ENCODE measurements at places on chromosomes 13 and 19.

DNA sequence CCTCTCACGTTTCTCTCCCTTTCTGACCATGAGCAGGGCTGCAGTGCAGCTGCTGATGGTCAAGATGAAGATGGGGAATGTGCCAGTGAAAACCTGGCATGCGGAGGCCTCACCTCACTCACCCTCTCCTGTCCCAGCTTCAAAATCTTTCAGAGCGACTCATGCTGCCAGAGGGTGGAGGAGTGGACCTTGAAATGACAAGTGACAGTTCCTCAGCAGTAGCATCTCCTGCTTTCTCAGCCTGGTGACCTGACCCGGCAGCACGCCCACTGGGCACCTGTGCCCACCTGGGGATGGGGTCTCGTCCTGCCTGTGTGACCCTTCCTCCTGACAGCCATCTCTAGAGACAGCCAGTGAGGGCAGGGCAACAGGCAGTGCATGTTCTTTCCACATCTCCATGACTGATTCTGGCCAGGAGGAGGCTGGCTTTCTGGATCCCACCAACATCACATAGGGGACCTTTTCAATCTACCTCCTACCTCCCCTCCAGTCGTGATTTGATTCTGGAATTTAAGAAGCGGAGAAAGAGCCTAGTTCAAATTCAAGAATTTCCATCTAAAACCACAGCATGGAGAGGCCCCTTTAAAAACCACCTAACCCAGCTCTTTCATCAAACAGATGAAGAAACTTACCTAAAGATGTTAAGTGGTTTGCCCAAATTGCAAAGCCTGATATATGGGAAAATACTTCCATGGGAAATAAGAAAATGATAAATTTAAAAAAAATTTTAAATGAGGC is 45.8 kb downstream of the RFX2 start:
- DNase-seq: no peak

DNA sequence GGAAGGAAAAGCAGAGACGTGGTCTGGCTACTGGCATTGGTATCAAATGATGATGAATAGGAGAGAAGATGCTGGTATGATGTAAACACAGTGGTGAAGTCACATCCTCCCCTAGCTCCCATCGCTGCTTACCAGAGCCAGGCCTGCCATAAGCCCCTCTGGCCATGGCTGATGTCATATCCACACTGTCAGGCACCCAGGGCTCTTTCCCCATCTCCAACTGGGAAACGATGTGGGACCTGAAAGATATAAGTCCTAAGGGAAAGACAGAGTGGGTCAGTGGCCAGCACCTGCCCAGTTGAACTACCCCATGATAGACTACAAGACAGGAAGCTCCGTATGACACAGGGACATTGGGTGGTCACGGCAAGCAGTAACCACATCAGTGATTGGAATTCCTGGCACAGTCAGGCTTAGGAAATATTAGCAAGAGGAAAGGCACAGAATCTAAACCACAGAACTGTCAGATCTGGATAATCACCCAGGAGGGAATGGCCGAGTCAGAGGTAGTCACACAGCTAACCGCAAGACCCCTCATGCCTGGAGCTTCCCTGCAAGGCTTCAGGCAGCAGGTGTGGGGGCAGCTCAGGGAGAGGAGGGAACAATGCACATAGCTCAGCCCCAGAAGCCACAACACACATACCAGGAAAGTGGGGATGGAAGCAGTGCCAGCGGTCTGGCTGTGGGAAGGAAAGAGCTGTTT is 3.8 kb downstream of the ZNF792 start:
- DNase-seq: no peak

DNA sequence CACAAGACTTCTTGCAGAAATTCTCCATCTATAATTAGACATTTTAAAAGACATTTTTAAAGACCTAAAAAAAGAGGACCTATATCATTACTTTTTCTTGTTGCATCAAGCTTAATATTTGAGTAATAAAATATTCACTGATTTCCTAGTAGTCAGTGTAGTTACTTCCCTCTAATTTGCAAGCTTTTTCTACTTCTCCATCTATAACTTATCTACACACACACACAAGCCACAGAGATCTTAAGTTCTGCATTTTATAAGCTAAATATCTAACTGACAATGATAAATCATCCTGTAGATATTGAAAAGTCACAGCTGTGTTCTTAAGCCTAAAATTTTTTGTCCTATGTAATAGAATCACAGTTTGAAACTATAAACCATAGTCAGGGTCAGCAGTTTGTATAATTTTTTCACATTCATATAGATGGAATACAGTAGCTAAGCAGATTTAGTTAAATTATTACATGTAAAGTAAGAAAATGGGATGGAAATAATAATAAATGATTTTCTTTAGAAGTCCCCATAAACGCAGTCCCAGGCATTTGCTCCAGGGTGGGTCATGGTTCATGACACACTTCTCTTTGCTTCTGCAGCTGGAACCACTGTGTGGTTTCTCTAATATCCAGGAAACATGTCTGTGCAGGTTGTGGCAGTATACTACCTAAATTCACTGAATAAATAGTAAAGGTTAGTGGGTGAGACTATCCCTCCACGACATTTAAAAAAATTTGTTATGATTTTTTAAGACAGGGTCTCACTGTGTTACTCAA is 60.2 kb downstream of the ESD start:
- no peak for DNase-seq

DNA sequence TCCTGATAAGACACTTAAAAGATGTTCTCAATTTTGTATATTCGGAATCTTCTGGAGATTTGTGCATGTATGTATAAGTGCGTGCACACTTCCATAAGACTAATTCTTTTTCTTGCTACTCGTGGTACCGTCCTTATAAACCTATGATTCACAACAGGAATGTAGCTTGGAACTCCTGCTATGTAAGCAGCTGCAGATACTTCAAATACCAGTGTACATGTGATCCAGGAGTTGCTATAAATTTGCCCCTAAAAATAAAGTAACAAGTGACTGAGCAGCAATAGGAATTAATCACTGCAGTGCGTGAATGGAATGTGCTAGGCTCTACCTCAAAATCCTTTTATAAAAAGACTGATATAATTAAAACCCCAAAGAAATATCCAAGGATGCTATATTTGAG is 214.9 kb downstream of the KLF5 start:
- no peak for DNase-seq

- no peak for DNase-seq
Measured at GRCh38 chr13:112068540-112069060, 1.7 kb downstream of the SOX1 start.

- no peak for DNase-seq
Measured at GRCh38 chr19:30391554-30392551, 19.7 kb downstream of the ZNF536 start.

- no peak for DNase-seq
Measured at GRCh38 chr19:1756705-1757465, 3.6 kb downstream of the ONECUT3 start.

DNA sequence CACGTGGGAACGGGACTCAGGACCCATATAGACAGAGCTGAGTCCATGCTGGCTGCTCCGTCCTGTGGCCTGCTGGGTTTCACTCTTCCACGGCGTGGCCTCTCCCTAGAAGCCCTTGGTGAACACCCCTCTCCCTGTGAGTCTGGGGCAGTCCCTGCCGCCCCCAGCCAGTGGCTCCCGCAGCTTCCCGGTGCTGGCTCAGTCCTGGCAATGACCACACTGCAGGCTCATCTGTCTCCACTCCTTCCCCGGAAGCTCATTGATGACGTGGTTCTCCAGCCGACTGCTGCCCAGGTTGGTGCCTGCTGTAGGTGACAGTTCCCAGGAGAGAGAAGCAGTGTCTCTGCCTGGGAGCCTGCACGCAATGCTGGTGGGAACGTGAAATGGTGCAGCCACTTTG is 2.1 kb upstream of the TEX29 start:
- DNase-seq: no peak

- no peak for DNase-seq
Measured at GRCh38 chr13:107301724-107302374, 733.9 kb upstream of the ARGLU1 start.

DNA sequence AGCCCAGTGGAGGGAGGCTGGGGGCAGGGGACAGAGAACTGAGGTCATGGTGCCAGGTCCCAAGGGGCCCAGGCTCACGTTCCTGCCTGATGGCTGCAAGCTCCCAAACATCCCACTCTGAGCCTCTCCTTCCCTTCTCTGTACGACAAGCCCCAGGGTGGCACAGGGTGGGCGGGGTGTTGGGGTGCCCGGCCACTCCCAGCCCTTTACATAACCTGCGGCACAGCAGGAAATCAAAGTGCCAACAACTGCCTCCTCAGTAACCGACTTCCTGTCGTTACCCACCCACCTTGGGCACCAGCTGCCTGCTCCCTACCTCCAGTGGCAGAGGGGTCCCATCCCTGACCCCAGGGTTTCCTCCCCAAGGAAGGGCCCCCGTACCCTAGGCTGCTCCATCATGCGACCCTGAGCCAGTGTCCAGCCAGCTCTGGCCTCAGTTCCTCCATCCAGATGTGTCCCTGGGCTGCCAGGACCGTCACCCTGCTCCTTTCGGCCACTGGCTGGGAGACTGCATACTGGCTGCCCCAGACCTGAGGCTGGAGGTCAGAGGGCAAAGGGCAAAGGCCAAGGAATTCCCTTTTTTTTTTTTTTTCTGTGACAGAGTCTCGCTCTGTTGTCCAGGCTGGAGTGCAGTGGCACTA is 27.7 kb upstream of the NFIC start:
- DNase-seq: peak; percentile 40

GRCh38 chr13:21053231-21053630 is 8.2 kb downstream of the LATS2 start:
- no peak for DNase-seq

DNA sequence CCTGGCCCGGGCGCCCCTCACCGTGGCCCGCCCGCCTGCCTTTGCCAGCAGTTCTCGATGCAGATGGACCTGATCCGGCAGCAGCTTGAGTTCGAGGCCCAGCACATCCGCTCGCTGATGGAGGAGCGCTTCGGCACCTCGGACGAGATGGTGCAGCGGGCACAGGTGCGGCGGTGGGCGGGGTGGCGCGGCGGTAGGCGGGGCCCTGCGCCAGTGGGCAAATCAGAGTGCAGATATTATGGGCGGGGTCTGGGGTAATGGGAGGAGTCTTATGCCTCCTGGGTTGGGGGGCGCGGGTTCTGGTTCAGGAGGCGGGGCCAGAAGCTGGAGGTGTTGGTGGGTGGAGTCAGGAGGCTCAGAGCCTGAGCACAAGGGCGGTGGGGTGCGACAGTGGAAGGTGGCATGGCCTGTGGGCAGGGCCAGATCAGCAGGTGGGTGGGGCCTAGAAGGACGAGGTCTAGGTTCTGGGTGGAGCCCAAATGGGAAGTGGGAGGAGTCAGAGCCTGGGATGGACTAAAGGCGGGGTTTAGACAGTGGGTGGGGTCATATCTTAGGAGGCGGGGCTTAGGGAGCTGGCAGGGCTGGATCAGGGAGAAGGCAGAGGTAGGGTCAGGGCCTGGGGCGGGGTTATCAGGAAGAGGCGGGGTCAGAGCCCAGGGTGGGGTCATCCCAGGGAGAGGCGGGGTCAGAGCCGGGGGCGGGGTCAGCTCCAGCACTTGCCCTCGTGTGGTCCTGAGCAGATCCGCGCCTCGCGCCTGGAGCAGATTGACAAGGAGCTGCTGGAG is 5.6 kb downstream of the APC2 start:
- DNase-seq: no peak

GRCh38 chr19:5790559-5791520 is at the start of gene DUS3L:
DUS3L (minus strand) TSS chr19:5791163; CDS start chr19:5791141, 22 bp downstream.
- DNase-seq: peak; percentile 89

DNA sequence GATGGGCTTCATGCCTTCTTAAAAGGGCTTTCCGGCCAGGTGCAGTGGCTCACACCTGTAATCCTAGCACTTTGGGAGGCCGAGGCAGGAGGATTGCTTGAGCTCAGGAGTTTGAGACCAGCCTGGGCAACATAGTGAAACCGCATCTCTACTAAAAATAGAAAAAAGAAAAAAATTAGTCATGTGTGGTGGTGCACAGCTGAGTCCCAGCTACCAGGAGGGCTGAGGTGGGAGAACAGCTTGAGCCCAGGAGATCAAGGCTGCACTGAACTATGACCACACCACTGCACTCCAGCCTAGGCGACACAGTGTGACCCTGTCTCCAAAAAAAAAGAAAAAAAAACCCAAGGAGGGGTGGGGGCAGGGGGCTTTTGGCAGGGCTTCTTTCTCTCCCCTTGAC is 7.2 kb downstream of the CARS2 start:
- DNase-seq: no peak

DNA sequence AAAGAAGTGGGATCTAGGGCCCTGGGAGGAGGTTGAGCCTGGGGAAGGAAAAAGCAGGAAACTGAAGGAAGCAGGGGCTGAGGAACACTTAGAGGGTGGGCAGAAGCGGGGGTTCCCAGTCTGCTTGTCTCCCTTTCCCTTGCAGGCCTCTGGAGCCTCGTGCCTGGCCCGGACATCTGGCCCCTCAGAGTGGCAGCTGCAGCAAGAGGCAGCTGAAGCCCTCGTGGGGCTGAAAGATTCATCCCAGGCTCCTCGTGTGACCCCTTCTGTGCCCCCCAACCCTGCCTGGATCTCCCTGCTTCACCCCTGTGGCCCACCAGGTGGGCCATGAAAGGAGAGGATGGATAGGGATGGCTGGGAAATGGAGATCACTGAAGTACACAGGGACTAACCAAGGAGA is 5.5 kb downstream of the DMRTC2 start:
- no peak for DNase-seq

GRCh38 chr13:95530178-95530577 is 22.3 kb upstream of the CLDN10 start:
- DNase-seq: no peak

DNA sequence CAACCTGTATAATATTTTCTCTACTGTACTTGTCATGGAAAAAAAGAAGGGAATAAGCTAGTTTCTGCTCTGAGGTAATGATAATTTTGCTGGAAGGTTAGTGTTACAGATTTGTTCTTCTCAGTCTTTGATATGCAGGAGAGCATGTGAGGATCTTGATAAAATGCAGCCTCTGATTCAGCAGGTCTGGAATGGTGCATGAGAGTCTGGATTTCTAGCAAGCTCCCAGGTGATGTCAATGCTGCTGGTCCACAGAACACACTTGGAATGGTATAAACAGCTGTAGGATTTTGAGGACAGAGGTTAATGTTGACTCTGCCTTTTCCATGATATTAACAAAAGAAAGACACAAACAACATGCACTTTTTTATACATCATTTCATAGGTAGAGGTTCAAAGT is 173.6 kb downstream of the NDFIP2 start:
- no peak for DNase-seq

- no peak for DNase-seq
Measured at GRCh38 chr19:29074579-29074978, 138.4 kb downstream of the UQCRFS1 start.

GRCh38 chr19:50568728-50569698 is 778 bp upstream of the LRRC4B start:
- no peak for DNase-seq

GRCh38 chr19:11159598-11160439 is 4.2 kb upstream of the SPC24 start:
- DNase-seq: no peak

- no peak for DNase-seq
Measured at GRCh38 chr19:7670150-7670783, 1.4 kb downstream of the RETN start.

GRCh38 chr13:25300861-25301346 is 521 bp upstream of the NUP58 start:
- DNase-seq: no peak

GRCh38 chr13:35768073-35768472 is 291.6 kb upstream of the MAB21L1 start:
- DNase-seq: no peak
